ENCODE measurements at places on chromosomes 2 and 18.

DNA sequence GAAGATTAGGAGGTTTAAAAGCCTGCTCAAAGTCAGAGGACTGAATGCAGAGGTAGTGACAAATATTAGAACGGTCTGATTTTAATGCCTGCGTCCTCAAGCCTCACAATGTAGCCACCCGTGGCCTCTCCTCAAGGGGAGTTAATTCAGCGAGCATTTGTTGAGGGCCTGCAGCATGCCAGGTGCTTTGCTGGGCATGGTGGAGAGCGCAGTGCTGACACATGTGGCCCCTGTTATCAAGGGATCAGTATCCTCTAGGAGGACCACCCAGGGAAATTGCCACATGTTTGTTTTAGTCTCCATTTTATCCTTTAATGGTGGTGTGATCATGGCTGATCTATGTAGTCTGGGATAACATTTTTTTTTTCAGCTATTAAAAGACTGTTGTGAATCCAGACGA lies 19.2 kb downstream of the PMAIP1 start:
- no peak for DNase-seq

- no peak for DNase-seq
These were observed 70.9 kb downstream of the OLA1 start for GRCh38 chr2:174177316-174177890.

DNA sequence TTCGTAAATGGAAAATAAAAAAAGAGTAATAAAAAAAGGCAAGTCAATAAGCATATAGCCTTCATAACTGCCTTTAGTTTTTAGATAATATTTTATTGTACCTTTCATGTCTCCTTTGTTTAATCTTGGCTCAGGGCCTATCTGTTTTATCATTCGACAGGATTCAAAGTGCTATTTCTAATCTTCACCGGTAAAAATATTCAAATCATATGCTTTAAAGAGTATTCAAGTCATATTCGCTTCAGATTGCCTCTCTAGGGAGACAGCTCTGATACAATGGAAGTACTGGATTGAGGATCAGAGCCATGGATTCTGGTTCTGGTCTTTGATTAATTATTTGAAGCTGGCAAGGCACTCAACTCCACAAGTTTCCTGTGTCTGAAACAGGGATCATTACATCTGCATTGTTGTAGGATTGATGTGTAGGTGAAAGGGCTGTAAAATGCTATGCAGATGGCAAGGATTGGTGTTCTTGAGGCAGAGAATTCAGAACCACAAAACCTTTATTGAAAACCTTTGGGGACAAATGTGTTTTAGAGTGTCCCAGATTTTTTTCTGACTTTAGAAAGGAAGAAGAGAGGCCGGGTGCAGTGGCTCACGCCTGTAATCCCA lies 84.3 kb upstream of the RAPH1 start:
- DNase-seq = no peak

DNA sequence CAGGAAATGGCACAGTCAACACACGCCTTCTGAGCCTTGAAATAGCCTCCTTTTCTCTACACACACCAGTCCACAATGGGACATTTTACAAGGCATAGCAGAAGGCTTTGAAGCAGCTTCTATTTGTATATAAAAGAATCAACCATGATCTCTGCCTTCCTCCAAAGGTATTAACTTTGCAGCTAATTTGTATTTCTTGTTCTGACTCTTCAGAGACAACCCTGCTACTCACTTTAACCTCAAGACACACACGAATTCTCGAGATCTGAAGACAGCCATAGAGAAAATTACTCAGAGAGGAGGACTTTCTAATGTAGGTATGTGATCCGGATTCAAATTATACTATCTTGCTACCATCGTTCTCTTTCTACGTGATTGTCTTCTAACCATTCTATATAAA lies 104.6 kb downstream of the VIT start:
- no peak for DNase-seq

- no peak for DNase-seq
These were observed 172.4 kb downstream of the MAP2 start for GRCh38 chr2:209596262-209596661.

DNA sequence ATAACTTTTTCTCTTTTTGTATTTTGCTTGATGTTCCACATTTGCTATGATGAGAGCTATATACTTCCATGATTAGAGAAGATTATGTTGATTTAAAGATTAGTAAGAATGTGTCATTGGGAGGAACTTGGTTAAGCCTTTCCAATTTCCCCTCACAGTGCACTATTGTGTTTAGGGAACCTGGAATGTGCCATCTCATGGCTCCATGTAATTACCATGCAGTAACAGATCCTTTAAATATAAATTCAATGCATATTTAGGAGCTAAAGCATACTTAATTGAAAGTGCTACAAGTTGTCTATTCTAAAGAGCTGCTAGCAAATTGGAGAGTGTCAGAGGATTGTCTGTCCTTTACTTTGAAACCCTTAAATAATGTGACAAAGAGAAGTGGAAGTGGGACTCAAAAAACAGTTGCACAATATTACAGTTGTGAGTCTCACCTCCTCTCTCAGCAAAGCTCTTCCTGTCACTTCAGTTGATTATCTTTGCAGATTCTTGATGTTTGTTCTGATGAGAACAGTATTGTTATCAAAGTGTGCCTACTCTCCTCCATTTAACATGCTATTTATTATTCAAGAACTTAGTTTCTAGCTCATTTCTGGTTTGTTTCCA lies 1162.7 kb upstream of the ZEB2 start:
- no peak for DNase-seq

DNA sequence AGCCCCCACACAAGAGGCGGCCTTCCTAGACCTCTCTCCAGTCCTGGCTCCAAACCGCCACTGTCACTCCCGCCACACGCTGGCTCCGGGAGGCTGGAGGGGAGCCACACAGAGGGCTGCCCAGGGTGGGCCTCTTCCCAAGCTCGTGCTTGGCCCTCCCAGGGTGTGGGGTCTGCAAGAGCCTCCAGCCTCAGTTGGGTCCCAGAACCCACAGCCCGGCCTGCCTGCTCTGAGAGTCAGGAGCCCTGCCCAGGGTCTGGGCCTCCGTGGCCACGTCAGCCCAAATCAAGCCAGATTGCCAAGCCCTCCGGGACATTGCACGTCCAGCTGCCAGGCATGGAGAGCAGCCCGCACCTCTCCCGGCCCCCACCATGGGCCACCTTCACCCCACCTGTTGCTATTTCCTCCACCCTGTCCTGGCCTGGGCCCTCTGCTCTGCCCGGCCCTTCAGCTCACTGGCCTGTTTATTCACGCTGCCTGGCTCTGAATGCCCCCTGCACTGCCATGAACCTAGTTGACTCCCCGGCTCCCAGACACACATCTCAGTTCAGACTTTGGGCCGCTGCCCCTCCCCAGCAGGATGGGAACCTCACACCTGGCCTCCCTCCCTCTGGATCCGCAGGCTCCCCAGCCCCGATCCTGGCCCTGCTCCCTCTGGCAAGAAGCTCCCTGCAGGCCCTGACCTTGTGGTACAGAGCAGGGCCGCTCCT lies 61.0 kb downstream of the BIN1 start:
- no peak for DNase-seq

GRCh38 chr18:41372046-41372665 lies 582.9 kb upstream of the PIK3C3 start:
- peak; percentile 51 for DNase-seq

DNA sequence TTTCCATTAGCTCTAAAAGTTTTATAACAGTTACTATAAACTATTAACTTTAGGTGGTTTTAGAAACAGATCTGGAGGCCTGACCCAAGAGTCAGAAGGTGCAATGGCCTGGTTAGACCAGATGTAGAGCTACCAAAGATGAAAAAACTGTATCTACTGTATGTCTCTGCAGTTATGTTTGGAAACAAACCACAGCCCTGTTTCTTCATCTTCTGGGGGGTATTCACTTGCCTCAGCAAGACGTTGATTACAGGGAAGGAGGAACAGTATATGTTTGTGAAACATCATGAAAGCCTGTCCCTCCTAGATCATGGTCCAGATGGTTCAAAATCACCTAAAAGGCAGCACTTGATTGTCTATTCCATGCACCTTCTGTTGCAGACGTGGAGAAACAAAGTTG lies 220.2 kb downstream of the SUCLG1 start:
- DNase-seq = no peak

DNA sequence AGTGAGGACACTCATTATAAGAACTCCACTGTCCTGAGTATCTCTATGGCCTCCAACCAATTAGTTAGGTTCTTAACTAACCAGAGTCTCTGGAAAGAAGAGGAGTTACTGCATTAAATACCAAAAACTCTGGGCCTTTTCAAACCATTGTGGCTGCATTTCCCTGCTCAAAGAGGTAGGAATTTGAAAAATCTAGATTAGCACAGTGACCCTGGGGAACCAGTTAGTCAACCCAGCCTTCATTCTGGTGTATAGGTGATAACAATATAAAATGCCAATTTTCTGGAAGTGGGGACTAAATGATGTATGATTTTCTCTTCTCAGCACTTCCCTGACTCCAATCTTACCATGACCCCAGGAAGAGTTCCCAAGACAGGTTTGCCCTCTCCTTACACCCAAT lies 287.8 kb upstream of the SETBP1 start:
- DNase-seq = no peak

- no peak for DNase-seq
These were observed 71.0 kb upstream of the CYRIA start for GRCh38 chr2:16736633-16737032.

DNA sequence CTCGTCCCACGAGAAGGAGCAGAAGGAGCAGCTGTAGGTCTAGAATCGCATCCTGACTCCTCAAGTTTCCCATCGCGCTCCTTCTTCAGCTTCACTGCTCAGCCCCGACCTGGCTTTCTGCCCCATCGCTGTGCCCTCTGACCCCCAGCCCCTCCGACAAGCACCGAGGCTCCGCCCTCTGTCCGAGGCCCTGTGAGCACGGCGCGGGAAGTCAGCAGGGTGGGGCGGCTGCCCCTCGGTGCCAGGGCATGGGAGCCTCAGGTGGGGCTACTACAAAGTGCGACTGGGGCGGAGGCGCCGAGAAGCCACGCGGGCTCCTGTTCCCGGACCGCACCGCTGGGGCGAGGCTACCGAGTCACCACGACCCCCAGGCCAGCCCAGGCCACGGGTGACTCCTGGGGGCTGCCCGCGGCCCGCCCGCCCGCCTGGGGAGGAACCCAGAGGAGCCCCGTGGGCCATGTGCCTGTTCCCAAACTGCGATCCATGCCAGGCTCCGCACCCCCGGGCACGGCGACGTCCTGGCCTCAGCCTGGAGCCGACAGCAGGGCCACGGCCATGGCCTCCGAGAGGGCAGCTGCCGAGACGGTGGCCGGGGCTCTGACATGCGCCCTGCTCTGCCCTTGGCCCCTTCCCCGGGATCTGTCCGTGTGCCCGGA lies 36.6 kb upstream of the ID2 start:
- DNase-seq = no peak

GRCh38 chr2:108267101-108267500 lies 21.6 kb upstream of the SULT1C2 start:
- no peak for DNase-seq

DNA sequence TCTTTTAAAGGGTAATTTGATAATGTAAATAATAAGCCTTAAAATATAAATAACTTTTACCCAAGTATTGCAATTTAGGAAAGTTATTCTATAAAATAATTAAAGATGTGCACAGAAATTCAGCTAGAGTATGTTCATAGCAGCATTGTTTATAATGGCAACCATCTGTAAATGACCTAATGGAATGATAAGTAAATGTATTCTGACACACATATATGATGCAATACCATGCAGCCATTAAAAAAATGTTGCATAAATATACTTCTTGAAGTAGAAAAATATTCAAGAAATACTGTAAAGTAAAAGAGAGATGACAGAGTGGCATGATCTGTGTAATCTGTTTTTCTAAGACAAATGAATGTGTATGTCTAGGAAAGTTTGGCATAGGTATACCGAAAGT lies 545.7 kb downstream of the ZEB2 start:
- no peak for DNase-seq

DNA sequence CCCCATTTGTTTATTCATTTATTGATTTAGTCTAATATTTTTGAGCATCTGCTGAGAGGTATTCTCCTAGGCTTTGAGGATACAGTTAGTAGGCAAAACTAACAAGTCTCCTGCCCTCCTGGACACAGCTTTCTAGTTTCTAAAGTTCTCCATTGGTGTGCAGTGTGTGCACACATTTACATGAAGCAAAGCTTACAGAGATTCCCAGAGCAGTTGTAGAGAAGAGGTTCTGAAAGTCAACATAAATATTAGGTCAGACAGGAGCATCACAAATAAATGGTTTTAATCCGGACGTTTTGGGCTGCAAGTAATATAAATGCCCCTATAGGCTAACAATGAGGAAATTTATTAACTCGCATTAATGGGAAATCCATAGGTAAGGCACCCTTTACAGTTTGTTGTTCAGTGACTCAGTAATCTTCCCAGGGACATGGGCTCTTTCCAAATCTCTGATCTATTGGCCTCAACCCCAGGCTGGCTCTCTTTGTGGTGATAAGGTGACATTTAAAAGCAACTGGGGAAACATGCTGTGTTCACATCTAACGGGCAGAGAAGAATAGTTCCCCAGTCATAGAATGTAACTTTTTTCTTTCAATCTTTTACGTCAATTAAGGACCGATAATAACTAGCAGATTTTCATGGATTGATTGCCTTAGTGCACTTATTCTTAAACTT lies 407.2 kb downstream of the PTPRM start:
- DNase-seq = no peak

DNA sequence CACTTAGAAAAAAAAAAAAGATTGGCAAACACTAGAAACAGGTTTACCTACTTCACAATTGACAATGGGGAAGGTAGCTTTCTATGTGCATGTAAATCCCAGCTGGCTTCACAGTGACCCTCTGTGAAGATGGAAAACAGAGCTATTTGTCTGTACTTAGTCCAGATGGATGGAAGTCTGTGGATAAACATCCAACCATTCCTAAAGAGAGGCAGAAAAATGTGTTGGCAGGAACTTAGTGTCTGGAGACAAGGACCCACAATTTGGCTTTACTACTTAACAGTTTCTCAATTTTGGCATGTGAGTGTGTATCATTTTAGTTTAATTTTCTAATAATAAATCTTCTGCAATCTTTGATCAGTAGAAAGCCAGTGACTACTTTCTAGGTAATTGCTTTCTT lies 154.4 kb downstream of the RAD51AP2 start:
- no peak for DNase-seq

DNA sequence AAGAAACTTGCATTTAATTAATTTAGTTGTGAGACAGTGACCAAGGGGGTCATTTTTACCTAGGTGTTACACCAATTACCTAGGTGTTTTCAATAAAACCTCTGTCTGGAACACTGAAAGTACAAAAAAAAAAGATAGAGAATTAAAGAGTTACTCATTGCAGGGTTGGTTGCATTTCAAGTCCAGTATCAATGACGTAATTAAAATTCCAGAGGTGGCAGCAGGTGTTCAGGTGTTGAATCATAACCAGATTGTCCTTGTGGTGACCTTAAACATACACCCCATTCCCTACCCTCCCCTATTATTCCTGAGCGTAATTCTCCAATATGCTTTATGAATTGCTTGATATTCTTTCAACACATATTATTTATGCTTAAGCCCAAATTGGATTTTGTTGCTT lies 352.0 kb upstream of the SLC8A1 start:
- no peak for DNase-seq

DNA sequence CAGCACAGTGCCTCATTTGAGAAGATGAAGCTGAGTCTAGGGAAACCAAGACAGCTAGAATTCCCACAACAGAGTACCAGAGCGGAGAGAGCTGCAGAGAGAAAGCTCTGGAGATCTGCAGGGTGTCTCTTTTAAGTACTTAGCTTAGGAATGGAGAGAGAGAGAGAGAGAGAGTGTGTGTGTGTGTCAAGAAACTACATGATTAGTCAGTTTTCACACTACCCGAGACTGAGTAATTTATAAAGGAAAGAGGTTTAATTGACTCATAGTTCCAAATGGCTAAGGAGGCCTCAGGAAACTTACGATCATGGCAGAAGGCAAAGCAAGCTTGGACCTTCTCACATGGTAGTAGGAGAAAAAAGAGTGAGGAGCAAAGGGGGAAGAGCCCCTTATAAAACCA lies 64.0 kb downstream of the HIBCH start:
- DNase-seq = no peak
